Fibroblast of skin of back (primary cell): ENCODE measurements at places on chromosomes 5 and 9.

GRCh38 chr5:119021149-119021732 is 32.9 kb upstream of the DTWD2 start:
- no peak for DNase-seq

- no peak for DNase-seq
Observed at GRCh38 chr5:175470781-175471180, 7.6 kb upstream of the SFXN1 start.

DNA sequence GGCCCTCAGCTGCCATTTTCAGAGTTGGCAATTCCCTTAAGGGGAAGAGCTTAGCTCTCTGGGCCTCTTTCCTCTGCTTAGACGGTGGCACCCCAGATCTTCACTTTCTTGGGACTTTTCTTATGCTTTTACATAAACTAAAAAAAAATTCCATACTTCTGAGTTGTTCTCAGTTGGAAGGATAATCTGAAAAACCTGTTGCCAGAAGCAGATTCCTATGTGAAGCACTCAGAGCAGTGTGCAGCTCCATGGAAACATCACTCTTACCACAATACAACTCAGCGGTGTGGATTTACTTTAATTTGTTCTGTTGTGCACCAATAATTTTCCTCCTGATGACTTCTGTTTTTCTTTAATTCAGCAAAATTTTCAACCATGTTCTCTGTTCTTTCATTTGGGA is 44.1 kb upstream of the MROH2B start:
- peak; percentile 91 for DNase-seq

DNA sequence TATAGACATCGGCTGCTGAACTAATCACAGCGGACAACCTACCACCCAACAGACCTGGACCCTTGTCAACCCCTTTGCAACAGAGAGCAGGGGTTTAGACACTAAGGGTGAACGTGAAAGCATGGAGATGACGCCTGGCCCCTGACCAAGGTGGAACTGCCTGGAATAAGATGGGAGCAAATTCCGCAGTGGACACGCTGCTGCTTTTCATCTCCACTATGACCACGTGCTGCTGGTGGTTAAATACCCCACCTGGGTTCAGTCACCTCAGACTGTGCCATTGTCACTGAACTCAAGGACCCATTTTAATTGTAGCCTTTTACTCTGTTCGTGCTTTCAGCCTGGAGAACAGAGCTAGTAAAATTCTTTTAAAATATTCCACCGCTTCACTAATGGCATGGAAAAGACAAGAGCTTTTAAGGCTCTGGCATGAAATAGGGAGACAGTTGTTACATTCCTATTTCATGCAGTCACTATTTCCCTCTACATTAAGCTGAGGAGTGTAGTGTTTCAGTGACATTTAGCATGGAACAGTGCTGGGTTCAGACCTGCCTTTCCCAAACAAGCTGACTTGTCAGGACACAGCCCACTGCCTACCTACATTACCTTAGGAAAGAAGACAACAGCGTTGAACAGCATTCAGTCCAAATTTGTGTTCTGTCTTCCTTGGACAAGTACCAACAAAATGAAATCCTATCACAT is 96.8 kb downstream of the ANKRD18B start:
- peak; percentile 80 for DNase-seq

DNA sequence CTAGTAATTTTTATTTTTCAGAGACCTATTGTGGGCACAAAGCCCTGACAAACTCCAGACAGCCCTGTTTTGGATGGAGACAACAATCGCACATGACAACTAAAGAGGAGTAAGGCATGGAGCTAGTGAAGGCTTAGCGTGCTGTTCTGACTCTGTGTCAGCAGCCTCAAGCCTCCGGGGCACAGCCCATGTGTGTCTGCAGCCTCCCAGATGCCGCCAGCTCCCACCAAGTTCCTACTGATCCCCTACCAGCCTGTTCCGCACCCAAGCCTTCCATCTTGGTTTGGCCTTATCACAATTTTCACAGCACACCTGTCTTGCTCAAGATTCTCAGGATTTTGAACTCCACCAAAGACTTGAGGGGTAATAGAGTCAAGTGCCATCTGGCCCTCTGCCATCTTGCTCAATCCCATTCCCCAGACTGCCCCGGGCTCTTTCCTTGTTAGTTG is 70.3 kb upstream of the SH3PXD2B start:
- no peak for DNase-seq
